Ammon's horn (tissue), 1 donor: ENCODE measurements at places on chromosomes 16 and 17.

- no peak for DNase-seq
Observed at GRCh38 chr17:38753071-38753506, 548 bp downstream of the PSMB3 start.

- peak; percentile 35 for DNase-seq
Observed at GRCh38 chr16:75506574-75506973, 11.3 kb upstream of the CHST6 start.

DNA sequence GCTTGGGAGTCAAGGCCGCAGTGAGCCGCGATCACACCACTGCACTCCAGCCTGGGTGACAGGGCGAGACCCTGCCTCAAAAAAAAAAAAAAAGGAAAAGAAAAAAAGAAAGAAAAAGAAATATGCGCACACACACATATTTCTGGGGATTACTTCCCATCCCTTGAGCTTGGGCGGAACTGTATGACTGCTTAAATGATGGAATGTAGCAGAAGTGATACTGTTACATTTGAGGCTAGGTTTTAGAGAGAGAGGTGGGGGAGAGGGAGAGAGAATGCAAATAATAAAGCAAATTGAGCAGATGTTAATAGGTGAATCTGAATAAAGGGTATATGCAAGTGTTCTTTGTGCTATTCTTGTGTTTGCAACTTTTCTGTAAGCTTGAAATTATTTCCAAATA, 12.0 kb upstream of the USP32 start:
- DNase-seq = no peak

DNA sequence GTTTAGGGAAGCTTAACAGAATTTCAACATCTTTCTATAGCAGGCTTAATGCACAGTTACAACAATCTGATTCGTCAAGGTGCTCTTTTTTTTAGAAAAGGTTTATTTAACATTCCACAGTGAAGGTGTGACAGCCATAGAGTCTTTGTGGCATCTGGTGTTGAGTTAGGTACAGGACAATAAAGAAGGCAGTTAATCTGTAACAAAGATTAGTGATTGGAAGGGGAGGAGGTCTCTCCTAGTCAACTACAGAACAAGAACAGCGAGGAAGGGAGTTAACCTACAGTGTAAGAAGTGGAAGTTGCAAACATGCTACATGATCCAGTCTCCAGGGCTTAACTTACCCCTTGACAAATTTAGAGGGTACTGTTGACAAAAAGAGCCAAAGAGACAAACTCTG, 3.0 kb upstream of the ZDHHC7 start:
- no peak for DNase-seq
